ENCODE measurements at places on chromosomes 5 and 9.

GRCh38 chr5:44267909-44268308 is 121.3 kb downstream of the FGF10 start:
- DNase-seq = no peak

GRCh38 chr5:177333420-177334154 is 17.9 kb downstream of the LMAN2 start:
- DNase-seq = no peak

DNA sequence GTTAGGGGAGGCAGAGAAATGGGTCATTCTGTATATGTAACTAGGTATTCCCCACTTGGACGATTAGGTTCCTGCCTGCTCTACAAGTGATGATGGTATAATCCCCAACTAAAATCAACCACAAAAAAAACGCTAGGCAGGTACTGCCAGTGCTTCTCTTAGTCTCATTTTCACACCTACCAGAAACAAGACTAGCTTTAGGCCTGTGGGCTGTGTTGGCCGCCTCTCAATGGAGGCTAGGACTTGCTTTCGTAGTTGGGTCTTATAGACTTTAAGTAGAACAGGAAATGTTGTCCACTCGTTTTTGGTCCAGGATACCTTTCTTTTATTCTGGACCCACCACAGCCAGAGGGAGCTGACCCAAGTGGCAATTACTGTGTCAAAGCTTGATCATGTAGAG is 111.8 kb downstream of the UNC13B start:
- DNase-seq = no peak

- DNase-seq = no peak
Measured at GRCh38 chr5:84299959-84300358, 84.7 kb downstream of the EDIL3 start.

DNA sequence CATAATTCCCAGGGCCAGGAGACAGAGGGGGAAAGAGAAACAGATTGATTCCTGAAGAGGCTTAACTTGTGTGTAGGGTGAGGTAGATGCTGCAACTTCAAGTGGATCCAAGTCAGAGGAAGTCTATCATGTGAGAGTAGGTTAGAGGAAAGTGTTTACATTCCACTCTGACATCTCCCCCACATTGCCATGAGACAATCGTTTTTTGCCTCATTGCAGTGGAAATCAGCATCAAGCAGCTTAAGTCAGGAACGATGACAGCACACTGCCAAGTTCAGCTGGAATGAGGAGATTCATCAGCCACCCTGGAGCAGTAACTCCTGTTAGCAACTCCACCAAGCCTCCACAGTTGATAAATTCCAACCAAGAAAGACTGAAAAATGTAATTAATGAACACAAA is 689.7 kb upstream of the MEF2C start:
- DNase-seq = no peak

GRCh38 chr5:118379470-118379869 is 608.9 kb downstream of the DTWD2 start:
- DNase-seq = no peak

DNA sequence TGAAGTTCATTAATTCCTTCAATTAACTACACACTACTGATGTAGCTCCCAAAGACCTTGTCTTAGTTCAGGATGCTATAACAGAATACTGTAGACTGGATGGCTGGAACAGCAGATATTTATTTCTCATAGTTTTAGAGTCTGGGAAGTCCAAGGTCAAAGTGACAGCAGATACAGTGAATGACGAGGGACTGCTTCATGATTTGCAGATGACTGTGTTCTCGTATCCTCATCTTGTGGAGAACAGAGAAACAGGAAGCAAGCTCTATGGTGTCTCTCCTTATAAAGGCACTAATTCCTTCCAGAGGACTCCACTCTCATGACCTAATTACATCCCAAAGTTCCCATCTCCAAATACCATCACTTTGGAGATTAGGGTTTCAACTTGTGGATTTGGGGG is 65.6 kb upstream of the MAP1B start:
- no peak for DNase-seq

DNA sequence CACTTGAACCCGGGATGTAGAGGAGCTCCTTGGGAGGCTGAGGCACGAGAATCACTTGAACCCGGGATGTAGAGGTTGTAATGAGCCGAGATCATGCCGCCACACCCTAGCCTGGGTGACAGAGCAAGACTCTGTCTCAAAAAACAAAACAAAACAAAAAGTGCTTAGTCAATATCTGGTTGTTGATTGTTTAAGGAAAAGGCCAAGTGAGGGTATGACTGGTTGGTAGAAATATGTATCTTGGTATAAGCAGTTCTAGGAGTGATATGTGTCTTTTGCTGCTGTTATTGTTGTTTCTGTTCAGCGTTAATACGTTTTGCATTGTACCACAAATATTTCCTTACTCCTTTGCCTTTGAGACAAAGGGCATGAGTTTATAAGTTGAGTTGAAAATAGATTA is 210.7 kb upstream of the DMRT1 start:
- DNase-seq = no peak

GRCh38 chr5:40575411-40575810 is 104.3 kb upstream of the PTGER4 start:
- no peak for DNase-seq

DNA sequence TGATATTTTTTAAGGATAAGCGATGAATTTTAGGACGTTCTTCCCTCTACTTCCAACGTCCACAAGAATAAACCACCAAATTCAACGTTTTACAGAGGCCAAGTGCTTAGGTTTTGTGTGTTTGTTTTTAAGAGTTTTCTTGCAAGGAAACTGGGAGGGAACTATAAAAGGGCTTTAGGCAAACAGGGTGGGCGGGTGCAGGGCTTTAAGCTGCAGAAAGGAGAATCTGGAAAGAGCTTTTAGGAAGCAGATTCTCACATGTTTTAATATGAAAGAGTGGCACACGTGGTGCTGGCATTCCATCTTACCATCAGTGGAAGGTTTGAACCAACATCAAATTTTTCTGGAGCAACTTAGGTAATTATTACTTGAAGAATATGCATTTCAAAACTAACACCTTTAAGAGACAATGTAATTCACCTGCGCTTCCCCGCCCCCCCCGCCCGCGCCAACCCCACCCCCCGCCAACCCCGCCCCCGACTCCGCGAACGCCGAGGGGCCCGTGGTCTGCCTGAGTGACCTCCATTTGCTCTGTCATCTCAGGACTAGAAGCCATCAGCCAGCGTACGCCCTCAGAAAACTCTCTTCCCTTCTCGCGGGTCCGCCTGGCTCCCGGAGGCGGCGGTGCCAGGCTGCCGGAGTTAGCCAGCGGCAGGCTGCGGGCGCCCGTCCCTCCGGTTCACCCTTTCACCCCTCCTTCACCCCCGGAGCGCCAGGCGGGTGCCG is 911 bp upstream of the PIK3R1 start:
- DNase-seq = no peak

DNA sequence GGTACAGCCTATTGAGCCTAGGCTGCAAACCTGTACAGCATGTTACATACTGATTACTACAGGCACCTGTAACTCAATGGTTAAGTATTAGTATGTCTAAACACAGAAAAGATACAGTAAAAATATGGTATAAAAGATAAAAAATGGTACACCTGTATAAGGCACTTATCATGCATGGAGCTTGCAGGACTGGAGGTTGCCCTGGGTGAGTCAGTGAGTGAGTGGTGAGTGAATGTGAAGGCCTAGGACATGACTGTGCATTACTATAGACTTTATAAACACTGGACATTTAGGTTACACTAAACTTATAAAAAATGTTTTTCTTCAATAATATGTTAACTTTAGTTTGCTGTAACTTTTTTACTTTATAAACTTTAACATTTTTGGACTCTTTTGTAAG is 171.3 kb downstream of the SLC28A3 start:
- no peak for DNase-seq

- no peak for DNase-seq
Measured at GRCh38 chr5:173835131-173835530, 53.0 kb upstream of the CPEB4 start.

DNA sequence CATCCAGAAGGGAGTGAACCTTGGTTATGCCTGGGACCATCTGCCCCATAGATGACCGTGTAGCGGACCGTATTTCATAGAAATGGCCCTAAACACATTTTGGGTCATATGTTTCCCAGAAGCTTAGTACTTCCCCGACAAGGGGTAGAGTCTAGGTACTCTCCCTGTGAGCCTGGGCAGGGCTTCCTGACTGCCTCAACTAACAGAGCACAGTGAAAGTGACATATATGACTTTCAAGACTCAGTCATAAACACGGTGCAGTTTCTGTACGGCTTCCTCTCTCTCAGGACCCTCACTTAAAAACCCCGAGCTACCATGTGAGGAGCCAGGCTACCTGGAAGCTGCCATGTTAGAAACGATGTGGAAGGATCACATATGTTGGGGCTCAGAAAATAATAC is 20.9 kb downstream of the C9orf57 start:
- DNase-seq = no peak

DNA sequence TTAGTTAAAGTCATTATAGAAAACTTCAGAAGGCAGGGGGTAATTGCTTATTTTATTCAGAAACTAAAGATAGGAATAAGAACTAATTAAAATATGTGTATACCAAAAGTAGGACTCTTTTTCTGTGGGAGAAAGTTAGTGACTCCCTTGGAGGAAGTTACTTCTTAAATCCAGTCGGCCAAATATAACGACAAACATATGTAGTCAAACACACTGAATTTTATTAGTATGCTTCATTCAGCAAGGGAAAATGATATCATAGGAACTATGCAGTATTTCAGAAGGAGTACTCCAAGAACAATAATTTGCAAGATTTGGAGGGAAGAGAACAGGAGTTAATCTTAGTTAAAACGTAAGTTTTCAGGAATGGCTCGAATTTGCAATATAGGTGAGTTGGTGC is 432.6 kb downstream of the CYLC2 start:
- no peak for DNase-seq

- no peak for DNase-seq
Measured at GRCh38 chr5:127441799-127442484, 75.5 kb upstream of the PRRC1 start.

GRCh38 chr9:36132086-36132485 is 4.4 kb upstream of the GLIPR2 start:
- DNase-seq = no peak

DNA sequence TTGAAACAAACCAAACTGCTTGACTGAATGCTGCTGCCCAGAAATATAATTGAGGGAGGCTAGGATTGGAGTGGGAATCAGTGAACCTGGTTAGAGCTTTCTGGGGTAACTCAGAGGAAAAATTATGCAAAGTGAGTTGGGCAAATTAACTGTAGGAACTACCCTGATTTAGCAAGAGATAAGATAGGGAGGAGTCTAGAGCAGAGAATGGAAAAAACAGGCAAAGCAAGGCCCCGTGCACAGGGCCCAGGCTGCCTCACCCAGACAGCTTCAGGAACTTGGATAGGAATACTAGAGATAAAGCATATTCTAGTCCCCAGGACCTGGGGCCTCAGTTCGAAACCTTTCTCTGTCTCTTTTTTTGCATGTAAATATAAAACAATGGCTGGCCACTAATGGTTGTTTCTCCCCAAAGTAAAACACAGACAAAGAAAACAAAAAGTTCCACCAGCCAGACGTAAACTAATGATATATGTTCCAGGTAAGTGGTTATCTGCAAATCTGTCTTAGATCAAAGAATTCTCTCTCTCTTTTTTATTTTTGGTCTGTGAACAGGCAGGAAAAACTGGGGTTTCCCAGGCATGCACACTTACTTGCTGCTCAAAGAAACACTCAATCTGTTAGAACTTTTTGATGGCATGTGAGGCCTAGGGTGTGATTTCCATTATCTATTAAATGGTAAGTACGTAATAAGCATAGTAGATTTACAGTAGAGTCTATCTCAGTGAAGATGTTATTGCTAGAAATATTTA is 168.1 kb upstream of the MAP3K1 start:
- DNase-seq = no peak

GRCh38 chr9:133754187-133754586 is 16.0 kb upstream of the SARDH start:
- no peak for DNase-seq

GRCh38 chr5:135137146-135137915 is 103.3 kb upstream of the PITX1 start:
- no peak for DNase-seq

GRCh38 chr5:136042156-136042555 is 13.4 kb downstream of the TGFBI start:
- no peak for DNase-seq

DNA sequence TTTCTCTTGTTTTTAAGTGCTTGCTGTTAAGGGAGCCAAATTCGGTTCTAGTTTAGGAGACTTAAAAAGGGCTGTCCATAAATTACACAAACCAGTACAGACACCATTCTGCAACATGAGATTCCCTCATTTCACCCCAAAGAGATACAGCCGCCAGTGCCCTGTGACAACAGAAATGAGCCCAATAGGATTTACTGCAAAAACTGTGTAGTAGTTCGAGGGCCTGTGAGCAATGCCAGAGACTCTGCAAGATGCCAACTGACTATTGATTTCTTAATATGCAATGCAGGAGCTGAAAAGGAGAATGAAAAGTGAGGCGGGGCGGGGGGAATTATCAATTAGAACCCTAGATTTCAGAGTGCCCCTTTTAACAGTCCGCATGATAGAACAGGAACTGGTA is 5.7 kb upstream of the C5orf15 start:
- DNase-seq = no peak

DNA sequence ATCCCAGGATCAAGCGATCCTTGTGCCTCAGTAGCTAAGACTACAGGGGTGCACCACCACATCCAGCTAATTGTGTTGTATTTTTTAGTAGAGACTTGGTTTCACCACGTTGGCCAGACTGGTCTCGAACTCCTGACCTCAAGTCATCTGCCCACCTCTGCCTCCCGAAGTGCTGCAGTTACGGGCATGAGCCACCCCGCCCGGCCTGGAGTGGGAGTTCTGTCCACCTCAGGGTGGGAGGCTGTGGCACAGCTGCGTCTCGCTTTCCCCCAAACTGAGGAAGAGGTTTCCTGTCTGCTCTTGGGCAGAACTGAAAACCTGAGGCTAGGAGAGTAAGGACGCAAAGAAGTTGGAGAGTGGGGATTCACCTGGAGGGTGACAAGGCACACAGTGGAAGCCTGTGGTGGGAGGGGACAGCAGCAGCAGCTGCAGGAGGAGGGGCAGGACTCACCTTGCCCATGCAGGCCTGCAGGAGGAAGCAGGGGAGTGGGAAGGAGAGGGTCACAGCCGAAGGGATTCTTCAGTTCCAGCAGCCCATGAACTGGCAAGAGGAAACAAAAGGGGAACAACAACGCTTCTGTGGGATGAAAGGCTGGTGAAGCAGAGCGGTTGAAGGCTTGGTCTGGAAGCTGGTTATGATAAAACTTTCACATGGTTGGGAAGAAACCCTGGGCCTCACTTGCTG is 181.4 kb downstream of the GAS1 start:
- DNase-seq = no peak

- DNase-seq = no peak
Measured at GRCh38 chr9:84278130-84278529, 62.4 kb downstream of the SLC28A3 start.

- no peak for DNase-seq
Measured at GRCh38 chr9:70060883-70061507, 17.3 kb downstream of the MAMDC2 start.

GRCh38 chr9:86116425-86116824 is 17.1 kb upstream of the GOLM1 start:
- DNase-seq = no peak

- no peak for DNase-seq
Measured at GRCh38 chr5:79691007-79691406, 1.4 kb downstream of the CMYA5 start.
